ENCODE measurements at places on chromosomes 4 and X. TPM values are rescaled to one million over a fixed set of nuclear protein-coding genes. Genes with fewer than 3 reads are reported as not detected.

The NHS gene
- total RNA-seq: 16.8 TPM

The MBNL3 gene
- total RNA-seq: 36.6 TPM

The GAB3 gene
- total RNA-seq: 5.3 TPM

The GUCY1A1 gene
- 80.2 TPM for total RNA-seq

Measured in metanephros (tissue), 2 donors.